ENCODE measurements at places on chromosomes 16 and 17.

GRCh38 chr16:53018834-53019416, 33.8 kb downstream of the CHD9NB start:
- no peak for DNase-seq

DNA sequence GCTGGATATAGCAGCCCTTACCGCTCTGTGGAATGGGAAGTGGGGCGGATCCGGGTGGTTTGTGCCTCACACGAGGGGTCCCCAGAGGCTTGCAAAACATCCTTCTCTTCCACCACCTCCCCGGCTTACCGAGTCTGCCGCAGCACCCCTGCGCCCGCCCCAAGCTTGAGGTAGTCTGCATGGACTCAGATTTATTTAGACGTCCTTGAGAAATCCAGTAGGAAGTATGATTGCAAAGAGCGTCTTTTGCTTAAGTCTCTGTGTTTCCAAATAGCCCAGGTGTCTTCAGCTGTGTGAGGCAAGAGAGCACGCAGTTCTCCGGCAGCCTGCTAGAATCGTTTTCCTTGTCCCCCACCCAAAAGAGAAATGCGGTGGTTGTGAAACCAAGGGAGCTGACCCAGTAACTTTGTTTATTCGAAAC, 2.4 kb downstream of the KIAA0513 start:
- no peak for DNase-seq

- no peak for DNase-seq
Observed at GRCh38 chr17:45820052-45820780, 24.5 kb upstream of the SPPL2C start.

GRCh38 chr16:51390877-51391276, 239.8 kb upstream of the SALL1 start:
- no peak for DNase-seq

DNA sequence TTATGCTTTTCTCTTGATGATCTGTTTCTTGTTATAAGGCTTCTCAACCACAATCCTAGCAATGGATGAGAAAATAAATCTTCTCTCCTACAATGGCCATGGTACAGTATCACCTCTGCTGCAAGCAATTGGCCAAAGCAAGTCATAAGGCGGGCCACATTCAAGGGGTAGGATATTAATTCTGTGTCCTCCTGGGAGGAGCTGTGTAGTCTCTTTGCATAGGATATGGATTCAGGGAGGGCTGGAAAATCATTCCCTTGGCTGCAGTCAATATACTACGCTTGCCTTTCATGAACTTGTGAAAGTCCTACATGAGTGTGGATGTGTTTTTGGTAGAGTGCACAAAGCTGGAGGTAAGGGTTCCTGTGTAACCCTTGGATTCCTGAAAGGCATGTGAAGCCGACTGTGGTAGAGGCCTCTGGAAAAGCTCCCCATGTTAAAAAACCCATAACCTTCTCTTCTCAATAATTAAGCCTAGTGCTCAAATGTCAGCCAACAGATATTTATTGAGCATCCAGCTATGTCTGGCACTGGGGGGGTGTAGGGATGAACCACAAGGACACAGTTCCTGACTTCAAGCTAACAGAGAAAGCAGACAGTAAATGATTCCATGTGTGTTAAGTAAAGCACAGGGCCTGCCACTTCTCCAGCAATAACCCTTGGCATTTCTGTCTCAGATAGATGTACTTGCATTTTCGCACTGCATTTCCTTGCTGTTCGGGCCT, 147.6 kb upstream of the HS3ST3A1 start:
- no peak for DNase-seq

Measured in OCI-M1 (cell line).